ENCODE measurements at places on chromosomes 11 and 22. TPM values are rescaled to one million over a fixed set of nuclear protein-coding genes. Genes with fewer than 3 reads are reported as not detected.

Gene WT1
- total RNA-seq = 4.8 TPM

Gene LRRC75B
- 8.8 TPM for total RNA-seq

Gene MFNG
- 1.4 TPM for total RNA-seq

Gene SPON1
- not detected for total RNA-seq

Gene SAA4
- total RNA-seq = not detected

Gene FTH1
- total RNA-seq = 17,959 TPM

Gene CHEK1
- 29.6 TPM for total RNA-seq

Gene FIBIN
- not detected for total RNA-seq

Gene DNHD1
- 2.5 TPM for total RNA-seq

Gene PHLDA2
- 105 TPM for total RNA-seq

Gene PRODH
- 1.3 TPM for total RNA-seq

Gene PKNOX2
- total RNA-seq = not detected

Gene RBMXL2
- not detected for total RNA-seq

Gene OR8H3
- not detected for total RNA-seq

Gene OR4C45
- total RNA-seq = not detected

Gene DDT
- total RNA-seq = 172 TPM

Gene CD44
- 666 TPM for total RNA-seq

Gene FAM180B
- not detected for total RNA-seq

Gene TIMP3
- 1.3 TPM for total RNA-seq

Gene DRD2
- total RNA-seq = not detected

Gene USH1C
- 0.92 TPM for total RNA-seq

Gene TYR
- total RNA-seq = not detected

Gene TMEM191C
- total RNA-seq = 1.1 TPM

Gene ABTB2
- total RNA-seq = 39.5 TPM

Gene ANKRD13D
- total RNA-seq = 20.8 TPM

Gene ASCL2
- total RNA-seq = not detected

Gene E2F8
- 5.6 TPM for total RNA-seq

Gene KRTAP5-1
- not detected for total RNA-seq

Gene KRTAP5-8
- not detected for total RNA-seq

Gene SYT8
- 0.32 TPM for total RNA-seq

Gene PRR33
- not detected for total RNA-seq

Gene SART1
- 52.4 TPM for total RNA-seq

Gene OR4S1
- not detected for total RNA-seq

Gene RFPL1
- not detected for total RNA-seq

Gene RASSF10
- total RNA-seq = 1.1 TPM

Gene SNX15
- 22.6 TPM for total RNA-seq

Gene KIRREL3
- total RNA-seq = 12.0 TPM

Gene TRIM49
- total RNA-seq = 0.05 TPM

Gene LRRC55
- not detected for total RNA-seq

Gene PATL1
- 51.0 TPM for total RNA-seq

All from A549 treated with Hydrocortisone at 1 μM for 4 hours (cell line).